ENCODE measurements at places on chromosomes 6 and 20.

DNA sequence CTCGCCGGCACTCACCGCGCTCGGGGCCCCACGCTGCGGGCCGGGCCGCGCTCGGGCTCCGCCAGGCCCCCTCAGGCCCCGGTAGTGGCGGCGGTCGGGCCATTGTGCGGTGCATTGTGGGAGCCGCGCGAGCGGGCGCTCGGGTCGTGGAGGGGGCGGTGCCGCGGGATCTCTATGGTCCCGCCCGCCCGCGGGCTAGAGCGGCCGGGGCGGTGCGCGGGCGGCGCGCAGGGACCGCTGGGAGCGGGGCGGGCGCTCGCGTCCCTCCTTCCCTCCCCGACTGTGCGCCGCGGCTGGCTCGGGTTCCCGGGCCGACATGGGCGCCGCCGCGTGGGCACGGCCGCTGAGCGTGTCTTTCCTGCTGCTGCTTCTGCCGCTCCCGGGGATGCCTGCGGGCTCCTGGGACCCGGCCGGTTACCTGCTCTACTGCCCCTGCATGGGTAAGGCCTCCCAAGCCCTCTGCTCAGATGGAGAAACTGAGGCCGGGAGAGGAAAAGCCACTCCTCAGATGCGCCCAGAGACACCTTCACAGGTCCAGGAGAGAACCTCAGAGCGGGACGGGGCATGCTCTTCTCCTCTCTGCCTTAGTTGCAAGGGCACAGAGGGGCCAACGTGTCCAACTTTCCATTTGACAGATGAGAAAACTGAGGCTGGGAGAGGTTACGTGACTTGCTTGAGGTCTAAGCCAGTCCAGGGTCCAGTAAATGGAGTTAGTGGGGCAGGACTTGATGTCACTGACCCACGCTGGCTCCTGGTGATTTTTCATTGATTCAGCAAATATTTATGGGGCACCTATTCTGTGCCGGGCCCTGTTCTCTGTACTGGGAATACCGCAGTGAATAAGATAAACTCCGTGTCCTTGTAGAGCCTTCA is at the start of the genes PLAGL2 and POFUT1:
Gene PLAGL2 (minus strand): TSS at position 118 of the 873 bp plus-strand sequence. CDS start 5,565 bp downstream, outside the sequence.
Gene POFUT1 (plus strand): TSS at position 255 of the 873 bp plus-strand sequence. CDS start 62 bp downstream, at position 317.
- DNase-seq = peak; percentile 90

GRCh38 chr6:47729457-47729856 is 31.1 kb downstream of the ADGRF4 start:
- DNase-seq = no peak

DNA sequence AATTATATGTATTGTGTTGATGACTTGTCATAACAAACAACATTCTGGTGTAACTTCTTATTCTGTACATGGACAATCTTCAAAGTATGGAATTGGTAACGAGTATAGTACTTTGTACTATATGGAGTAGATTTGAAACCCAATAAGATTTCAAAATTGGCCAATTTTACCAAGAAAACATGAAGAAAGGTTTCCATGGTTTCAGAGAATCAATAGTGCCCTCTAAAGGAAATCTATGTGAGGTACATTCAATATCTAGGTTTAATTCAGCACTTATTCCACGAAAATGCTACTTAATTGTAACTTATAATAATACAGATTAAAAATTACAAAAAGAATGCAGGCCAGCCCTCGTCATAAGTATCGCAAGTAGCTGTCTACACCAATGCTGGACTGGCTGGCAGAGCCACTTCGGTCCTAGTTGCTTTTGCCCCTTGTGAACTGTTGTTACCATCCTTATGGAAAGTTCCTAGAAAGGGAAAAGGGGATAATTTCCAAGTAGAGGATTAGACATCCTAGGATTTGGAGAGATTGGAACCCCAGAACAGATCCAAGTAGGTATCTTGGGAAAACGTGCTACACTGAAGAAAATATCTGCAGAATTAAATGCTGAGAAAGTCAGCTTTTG is 70.9 kb downstream of the LCA5 start:
- DNase-seq = no peak

DNA sequence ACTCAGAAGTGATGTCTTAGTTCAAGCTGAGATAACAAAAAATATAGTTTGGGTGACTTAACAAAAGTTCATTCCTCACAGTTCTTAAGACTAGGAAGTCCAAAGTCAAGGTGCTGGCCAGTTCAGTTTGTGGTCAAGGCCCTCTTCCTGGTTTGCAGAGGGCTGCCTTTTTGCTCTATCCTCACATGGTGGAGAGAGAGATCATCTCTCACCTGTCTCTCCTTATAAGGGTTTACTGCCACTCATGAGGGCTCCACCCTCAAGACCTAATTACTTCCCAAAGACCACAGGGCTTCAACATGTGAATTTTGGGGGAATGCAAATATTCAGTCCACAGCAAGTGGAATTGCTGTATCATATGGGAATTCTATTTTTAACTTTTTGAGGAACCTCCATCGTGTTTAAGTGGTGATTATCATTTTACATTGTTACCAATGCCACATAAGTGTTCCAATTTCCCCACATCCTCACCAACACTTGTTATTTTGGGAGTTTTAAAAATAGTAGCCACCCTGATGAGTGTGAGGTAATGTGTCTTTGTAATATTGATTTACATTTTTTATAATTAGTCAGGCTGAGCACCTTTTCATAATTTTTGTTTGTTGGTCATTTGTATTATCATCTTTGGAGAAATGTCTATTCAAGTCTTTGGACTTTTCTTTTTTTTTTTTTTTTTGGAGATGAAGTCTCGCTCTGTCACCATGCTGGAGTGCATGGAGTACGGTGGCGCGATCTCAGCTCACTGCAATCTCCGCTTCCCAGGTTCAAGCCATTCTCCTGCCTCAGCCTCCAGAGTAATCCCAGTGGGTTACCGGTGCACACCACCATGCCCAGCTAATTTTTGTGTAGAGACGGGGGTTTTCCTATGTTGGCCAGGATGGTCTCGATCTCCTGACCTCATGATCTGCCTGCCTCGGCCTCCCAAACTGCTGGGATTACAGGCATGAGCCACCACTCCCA is 112.2 kb downstream of the SESN1 start:
- DNase-seq = no peak

GRCh38 chr6:151618717-151619116 is 124.9 kb downstream of the CCDC170 start:
- DNase-seq = no peak

DNA sequence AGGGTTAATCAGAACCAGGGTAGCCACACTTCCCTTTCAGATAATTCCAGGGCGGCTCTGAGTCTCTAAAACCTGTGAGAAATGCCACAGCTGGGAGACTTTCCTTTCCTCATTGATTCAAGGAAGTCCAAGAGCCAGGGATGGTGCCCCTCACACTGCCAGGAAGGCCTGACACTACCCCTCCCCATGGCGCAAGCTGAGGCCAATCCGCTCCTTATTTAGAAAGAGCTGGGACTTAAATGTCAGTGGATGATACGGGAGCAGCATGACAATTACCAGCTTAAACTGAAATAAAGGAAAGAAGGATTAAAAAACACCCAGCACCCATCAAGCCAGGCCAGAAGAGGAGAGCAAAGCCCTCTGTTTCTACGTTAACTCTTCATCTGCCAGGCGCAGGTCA is 244.4 kb downstream of the LRFN2 start:
- DNase-seq = no peak

Data from stimulated activated CD4-positive, alpha-beta T cell treated with anti-CD3 and anti-CD28 coated beads, Interleukin-15, amount 100 ng/mL, for 1 hour (primary cell).